HFFc6 (cell line): ENCODE measurements at places on chromosomes 1 and 21. TPM values are rescaled to one million over a fixed set of nuclear protein-coding genes. Genes with fewer than 3 reads are reported as not detected.

SPSB1 gene
- total RNA-seq: 6.2 to 10.3 TPM (median 8.6 TPM) in 3 replicates

PLPP3 gene
- 16.3 to 29.9 TPM (median 19.3 TPM) in 3 replicates for total RNA-seq

ATP6V1G3 gene
- 0.84 to 0.96 TPM (median 0.95 TPM) in 3 replicates for total RNA-seq

ADAMTS5 gene
- 5.2 to 11.9 TPM (median 6.4 TPM) in 3 replicates for total RNA-seq

PLPPR5 gene
- total RNA-seq: not detected in 3 replicates

S100A7A gene
- not detected in 3 replicates for total RNA-seq

TP73 gene
- total RNA-seq: not detected in 3 replicates

CD84 gene
- total RNA-seq: not detected in 3 replicates

DNA sequence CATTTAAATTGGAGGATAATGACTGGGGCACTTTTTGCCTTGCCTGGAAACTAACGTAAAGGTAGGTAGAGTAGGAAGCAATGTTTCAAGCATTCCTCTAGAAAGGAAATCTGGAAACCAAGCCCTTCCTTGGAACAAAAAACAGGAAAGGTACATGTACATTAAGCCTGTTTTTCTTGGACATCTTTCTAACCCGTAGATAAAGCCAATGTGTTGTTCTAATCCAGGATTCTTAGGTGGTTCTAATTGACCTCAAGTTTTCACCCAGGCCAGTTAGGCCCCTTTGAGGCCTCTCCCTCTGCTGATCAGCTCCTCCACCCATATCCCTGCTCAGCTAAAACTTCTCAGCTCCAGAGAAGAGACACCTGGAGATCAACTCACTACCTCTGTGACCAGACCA is 6.3 kb upstream of the DUSP23 start:
- H3K27me3 ChIP-seq: no peaks in the 10 kb centered on the region; the same call in 1 of the 2 replicates

- no peaks in the 10 kb centered on the region for H3K36me3 ChIP-seq
- H3K4me3 ChIP-seq: no peak overlapping the region
- peak; percentile 20 for DNase-seq
- no peak overlapping the region for H3K27ac ChIP-seq
- peaks cover 4% of the 10 kb centered on the region for H3K27me3 ChIP-seq
These were observed 2.8 kb downstream of the FCRL6 start for GRCh38 chr1:159804924-159805323.

- H3K4me1 ChIP-seq: peaks cover 41% of the 10 kb centered on the region
- H3K4me3 ChIP-seq: no peak overlapping the region
- no peaks in the 10 kb centered on the region; the same call in none of the 2 replicates for H3K27me3 ChIP-seq
These were observed 67.1 kb downstream of the CD58 start for GRCh38 chr1:116503546-116504307.

GRCh38 chr1:209648346-209648745 is 3.9 kb downstream of the LAMB3 start:
- no peaks in the 10 kb centered on the region for H3K36me3 ChIP-seq
- peak overlapping the region; percentile 77 for H3K27ac ChIP-seq
- H3K4me1 ChIP-seq: peaks cover 82% of the 10 kb centered on the region
- no peak for DNase-seq
- peak overlapping the region; percentile 8; the same call in 1 of the 2 replicates for H3K4me3 ChIP-seq
- H3K27me3 ChIP-seq: peaks cover 2% of the 10 kb centered on the region

GRCh38 chr1:43366601-43367025 is 1.2 kb downstream of the ELOVL1 start:
- DNase-seq: no peak
- H3K4me1 ChIP-seq: peaks cover 58% of the 10 kb centered on the region
- peaks cover 59% of the 10 kb centered on the region for H3K36me3 ChIP-seq
- H3K27me3 ChIP-seq: no peaks in the 10 kb centered on the region; the same call in 1 of the 2 replicates
- H3K4me3 ChIP-seq: peak overlapping the region; percentile 93

DNA sequence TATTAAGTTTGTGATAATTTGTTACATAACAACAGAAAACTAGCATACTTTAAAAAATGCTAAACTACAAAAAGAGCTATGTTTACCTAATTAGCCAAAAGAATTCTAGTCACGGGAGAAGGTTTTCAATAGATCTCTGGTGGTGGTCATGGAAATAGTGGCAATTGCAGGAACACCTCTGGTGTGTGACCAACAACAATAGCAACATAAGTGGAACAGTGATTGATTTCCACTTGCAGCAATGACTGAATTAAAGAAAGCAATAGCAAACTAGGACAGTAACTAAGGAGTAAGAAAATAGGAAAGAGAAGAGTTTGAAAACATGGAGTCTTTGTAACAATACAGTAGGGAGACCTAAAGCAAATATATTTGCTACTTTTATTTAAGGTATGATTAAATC is 171.3 kb upstream of the ADGRL4 start:
- no peak overlapping the region for H3K27ac ChIP-seq
- H3K4me3 ChIP-seq: no peak overlapping the region
- peaks cover 13% of the 10 kb centered on the region for H3K36me3 ChIP-seq
- no peaks in the 10 kb centered on the region for H3K27me3 ChIP-seq

DNA sequence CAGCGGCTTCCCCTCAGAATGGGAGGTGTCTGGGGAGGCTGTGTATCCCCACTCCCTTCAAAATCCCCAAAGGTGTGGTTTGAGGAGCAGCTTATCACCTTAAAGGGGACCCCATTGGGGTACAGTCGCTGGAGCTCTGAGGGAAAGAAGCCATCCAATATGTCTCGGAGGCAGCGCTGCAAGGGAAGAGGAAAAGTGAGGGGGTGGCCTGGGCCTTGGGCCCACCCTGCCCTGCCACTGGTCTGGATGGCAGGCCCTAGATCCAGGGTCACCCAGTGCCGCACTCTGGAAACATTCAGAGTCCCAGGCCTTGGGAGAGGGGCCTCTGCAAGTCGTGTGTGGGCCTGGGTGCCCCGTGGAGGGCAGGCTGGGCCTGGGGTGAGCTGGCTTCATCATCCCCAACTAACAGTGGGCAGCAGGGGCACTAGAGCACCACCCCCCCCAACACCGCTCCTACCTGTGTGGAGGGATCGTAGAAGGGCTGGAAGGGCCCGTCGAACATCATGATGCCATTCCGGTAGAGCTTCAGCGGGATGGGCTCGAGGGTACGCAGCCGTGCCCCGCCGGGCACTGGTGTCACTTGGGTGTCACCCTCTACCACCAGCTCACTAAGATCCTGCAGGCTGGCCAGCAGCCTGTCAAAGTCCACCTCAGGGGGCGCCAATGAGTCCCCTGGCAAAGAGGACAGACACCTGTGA is 5.6 kb downstream of the SH3BGRL3 start:
- H3K27me3 ChIP-seq: peaks cover 4% of the 10 kb centered on the region
- H3K4me1 ChIP-seq: peaks cover 73% of the 10 kb centered on the region
- no peak for DNase-seq
- no peak overlapping the region for H3K4me3 ChIP-seq

DNA sequence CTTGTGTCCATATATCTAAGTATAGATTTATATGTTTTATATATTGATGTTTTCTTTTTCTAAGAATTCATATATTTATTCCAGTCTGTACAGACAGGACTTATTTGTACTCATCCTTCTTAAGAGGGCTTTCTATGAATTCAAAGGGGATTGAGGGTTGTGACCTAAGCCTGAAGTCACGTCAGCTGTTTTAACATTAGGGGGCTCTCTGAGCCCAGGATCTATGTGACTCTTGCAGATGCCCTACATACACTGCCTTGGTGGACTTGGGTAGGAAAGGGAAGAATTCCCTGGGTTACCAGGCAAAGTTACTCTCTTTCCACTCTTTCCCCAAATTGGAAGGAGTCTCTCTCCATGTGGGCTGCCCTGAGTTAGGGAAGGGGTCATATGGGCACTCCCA is 283.8 kb upstream of the DAB1 start:
- peaks cover 1% of the 10 kb centered on the region; the same call in 1 of the 2 replicates for H3K27me3 ChIP-seq
- no peaks in the 10 kb centered on the region for H3K4me1 ChIP-seq
- H3K36me3 ChIP-seq: no peaks in the 10 kb centered on the region

DNA sequence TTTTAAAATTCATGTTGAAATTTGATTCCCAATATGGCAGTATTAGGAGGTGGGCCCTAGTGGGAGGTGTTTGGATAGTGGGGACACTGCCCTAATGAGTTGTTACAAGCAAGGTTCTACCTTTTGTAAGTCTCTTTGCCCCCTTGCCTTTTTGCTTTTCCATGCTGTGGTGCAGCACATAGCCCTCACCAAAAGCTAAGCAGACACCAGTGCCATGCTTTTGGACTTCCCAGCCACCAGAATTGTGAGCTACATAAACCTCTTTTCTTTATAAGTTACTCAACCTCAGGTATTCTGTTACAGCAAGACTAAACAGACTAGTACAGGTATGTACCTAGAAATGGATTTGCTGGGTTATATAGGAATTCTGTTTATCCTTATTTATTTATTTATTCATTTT is 13.7 kb downstream of the ZMYM4 start:
- peaks cover 57% of the 10 kb centered on the region for H3K36me3 ChIP-seq
- no peak overlapping the region for H3K4me3 ChIP-seq
- DNase-seq: no peak

DNA sequence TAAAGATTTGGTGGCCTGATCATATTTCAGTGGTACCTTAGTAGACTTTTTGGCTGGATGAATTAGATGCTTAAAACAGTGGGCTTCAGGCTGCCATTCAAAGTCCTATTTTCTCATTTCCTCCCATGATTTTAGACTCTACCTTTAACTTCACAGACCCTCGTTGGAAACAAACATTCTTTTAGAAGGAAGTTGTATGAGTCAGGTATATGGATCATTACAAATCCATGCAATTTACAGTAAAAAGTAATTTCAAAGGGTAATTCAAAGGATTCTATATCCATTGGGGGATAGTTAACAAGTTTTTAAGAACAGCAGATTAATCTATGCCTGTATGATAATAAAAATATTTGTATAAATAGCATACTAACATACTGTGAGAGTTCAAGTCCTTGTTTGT is 216.9 kb upstream of the RRP15 start:
- H3K27ac ChIP-seq: no peak overlapping the region
- H3K4me3 ChIP-seq: no peak overlapping the region
- DNase-seq: no peak
- H3K27me3 ChIP-seq: no peaks in the 10 kb centered on the region

DNA sequence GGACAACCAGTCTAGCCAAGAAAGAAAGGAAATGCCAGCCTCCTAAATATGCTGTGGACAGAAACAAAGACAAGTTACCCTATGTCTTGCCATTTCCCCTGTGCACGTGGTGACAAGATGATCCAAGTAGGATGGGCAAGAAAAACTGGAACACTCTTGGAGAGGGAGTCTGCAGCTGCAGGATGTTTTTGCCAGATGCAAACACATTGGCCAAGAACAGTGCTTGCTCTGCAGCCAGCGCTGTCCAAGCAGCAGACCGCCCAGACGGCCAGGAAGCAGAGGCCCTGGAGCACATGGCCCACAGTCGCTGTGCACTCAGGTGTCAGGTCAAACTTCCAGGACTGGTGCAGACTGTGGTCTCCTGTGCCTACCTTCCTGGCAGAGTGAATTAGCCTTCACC is 189.3 kb downstream of the SLC35F3 start:
- H3K4me3 ChIP-seq: no peak overlapping the region
- no peaks in the 10 kb centered on the region for H3K4me1 ChIP-seq
- H3K36me3 ChIP-seq: no peaks in the 10 kb centered on the region
- no peak for DNase-seq
- H3K27ac ChIP-seq: no peak overlapping the region

DNA sequence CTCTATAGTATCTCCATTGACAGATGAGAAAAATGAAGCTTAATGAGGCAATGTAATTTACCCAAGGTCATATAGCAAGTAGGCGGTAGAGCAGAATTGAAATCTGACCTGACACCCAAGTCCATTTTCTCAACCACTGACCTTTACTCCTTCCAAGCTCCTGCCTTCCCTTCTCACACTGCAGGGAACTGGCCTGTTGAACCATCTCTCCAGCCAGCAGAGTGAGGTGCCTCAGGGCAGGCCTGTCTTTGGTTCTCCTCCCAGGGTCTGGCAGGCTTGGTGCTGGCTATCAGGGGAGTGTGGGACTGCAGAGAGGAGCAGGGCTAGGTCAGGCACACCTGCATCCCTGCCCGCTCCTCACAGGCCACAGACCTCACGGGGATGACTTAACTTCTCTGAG is 126.8 kb downstream of the BEND5 start:
- H3K27ac ChIP-seq: no peak overlapping the region
- H3K36me3 ChIP-seq: no peaks in the 10 kb centered on the region
- DNase-seq: no peak
- H3K4me1 ChIP-seq: no peaks in the 10 kb centered on the region

DNA sequence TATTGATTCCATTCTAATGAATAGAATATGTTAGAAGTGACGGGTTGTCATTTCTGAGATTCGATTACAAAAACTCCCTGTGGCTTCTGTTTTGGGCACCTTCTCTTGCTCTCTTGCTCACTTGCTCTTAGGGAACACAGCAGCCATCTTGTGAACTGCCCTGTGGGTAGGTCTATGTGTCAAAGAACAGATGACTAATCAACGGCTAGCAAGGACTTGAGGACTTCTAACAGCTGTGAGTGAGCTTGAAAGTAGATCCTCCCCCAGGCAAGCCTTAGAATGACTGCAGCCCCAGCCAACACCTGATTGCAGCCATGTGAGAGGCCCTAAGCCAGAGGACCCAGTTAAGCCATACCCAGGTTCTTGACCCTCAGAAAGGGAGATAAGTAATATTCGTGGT is 49.3 kb downstream of the AZIN2 start:
- DNase-seq: peak; percentile 22
- H3K36me3 ChIP-seq: peaks cover 9% of the 10 kb centered on the region
- H3K27ac ChIP-seq: no peak overlapping the region
- peaks cover 4% of the 10 kb centered on the region for H3K27me3 ChIP-seq
- peaks cover 27% of the 10 kb centered on the region for H3K4me1 ChIP-seq
- no peak overlapping the region; the same call in 1 of the 2 replicates for H3K4me3 ChIP-seq

GRCh38 chr1:190243056-190243455 is 234.6 kb downstream of the BRINP3 start:
- no peak overlapping the region for H3K4me3 ChIP-seq
- no peaks in the 10 kb centered on the region for H3K4me1 ChIP-seq
- H3K27me3 ChIP-seq: no peaks in the 10 kb centered on the region

DNA sequence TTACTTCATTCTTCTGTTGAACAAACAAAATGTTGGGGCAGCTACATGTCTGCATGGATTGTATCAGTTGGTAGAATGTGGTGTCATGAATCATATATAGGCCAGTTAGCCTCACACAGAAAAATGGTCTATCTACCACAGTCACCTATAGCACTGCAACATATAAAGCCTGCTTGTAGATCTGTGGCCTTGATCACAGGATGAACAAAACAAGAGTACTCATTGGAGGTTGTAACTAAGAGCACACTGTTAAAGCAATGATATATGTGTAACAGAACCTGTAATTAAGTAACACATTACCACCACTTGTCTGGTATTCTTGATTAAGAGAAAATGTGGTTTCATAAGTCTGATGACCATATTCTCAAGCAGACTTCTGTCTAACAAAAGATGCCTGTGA is 167.3 kb upstream of the SGIP1 start:
- no peak overlapping the region; the same call in 1 of the 2 replicates for H3K4me3 ChIP-seq
- peaks cover 97% of the 10 kb centered on the region for H3K4me1 ChIP-seq
- peak overlapping the region; percentile 39 for H3K27ac ChIP-seq
- peaks cover 18% of the 10 kb centered on the region for H3K27me3 ChIP-seq
- peaks cover 88% of the 10 kb centered on the region for H3K36me3 ChIP-seq
- no peak for DNase-seq
